ENCODE measurements at places on chromosomes 2 and 18.

GRCh38 chr2:15914596-15915385 lies 25.6 kb upstream of the MYCN start:
- no peak for DNase-seq

- DNase-seq, result no peak
These were observed 160.9 kb downstream of the FAM124B start for GRCh38 chr2:224241001-224241400.

GRCh38 chr2:54471221-54471711 lies 15.1 kb downstream of the SPTBN1 start:
- no peak for DNase-seq

DNA sequence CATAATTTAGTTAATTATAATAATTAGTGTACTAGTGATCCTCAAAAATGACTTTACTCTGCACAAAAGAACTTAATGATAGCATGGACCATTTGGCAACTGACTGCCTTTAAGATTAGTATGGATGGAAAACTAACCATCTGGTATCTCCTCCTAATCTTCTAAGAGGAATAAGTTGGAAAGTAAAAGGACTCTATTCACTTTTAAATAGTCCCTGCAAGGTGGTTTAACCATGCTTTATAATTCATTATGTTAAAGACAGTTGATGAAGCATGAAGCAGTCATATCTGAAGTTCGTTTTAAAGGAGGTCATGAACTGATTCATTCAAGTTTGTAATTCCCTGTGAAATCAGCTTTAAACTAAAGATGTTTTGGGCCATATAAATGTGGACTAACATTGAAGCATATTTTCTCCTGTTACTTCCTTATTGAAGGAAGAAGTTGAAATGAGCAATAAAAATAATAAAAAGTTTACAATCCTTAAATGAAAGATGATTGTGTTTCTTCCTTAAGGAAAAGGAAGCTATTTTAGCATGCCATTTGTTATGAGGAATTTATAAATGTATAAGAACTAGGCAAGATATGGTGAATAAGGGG lies 446.0 kb downstream of the XIRP2 start:
- no peak for DNase-seq

GRCh38 chr2:95284886-95285541 lies 10.8 kb downstream of the PROM2 start:
- DNase-seq, result no peak

DNA sequence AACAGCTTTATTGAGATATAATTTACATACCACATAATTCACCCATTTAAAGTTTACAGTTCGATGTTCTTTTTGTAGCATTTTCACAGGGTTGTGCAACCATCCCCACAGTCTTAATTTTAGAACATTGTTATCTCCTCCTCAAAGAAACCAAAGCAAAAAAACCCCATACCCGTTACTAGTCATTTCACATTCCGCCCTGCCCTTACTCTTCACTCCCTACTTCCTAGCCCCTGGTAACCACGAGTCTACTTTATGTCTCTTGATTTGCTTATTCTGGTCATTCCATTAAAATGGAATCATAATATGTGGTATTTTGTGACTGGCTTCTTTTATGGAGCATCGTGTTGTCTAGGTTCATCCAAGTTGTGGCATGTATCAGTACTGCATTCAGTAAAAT lies 137.7 kb downstream of the TANC1 start:
- DNase-seq, result no peak

DNA sequence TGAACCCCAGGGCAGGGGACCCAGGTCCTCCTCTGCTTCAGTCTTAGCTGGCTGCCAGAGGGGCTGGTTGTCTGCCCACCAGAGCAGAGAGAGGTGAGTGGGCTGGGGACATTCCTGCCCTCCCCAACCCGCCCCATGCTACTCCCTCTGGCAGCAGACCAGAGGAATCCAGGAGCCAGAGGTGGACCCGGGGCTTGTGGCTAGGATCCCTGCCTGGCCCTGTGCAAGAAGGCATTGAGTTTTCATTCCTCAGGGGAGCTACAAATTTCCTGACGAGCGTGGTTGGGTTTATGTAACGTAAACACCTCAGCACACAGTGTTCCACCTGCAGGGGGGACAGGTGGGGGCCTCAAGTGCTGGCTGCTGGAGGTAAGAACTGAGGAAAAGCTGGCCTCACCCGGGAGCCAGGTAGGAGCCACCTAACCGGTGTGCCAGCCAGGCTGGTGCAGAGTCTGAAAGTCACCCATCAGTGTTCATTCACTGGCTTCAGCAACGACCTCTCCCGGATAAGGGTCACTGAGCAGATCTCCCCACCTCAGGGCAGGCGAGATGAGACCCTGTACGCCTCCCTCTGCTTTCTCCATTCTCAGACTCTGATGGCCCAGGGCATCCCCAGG lies 246.8 kb downstream of the DYSF start:
- DNase-seq, result no peak

- no peak for DNase-seq
These were observed 53.4 kb upstream of the STK17B start for GRCh38 chr2:196224756-196225155.

GRCh38 chr18:12048827-12049175 lies 44.8 kb upstream of the ANKRD62 start:
- DNase-seq, result no peak

DNA sequence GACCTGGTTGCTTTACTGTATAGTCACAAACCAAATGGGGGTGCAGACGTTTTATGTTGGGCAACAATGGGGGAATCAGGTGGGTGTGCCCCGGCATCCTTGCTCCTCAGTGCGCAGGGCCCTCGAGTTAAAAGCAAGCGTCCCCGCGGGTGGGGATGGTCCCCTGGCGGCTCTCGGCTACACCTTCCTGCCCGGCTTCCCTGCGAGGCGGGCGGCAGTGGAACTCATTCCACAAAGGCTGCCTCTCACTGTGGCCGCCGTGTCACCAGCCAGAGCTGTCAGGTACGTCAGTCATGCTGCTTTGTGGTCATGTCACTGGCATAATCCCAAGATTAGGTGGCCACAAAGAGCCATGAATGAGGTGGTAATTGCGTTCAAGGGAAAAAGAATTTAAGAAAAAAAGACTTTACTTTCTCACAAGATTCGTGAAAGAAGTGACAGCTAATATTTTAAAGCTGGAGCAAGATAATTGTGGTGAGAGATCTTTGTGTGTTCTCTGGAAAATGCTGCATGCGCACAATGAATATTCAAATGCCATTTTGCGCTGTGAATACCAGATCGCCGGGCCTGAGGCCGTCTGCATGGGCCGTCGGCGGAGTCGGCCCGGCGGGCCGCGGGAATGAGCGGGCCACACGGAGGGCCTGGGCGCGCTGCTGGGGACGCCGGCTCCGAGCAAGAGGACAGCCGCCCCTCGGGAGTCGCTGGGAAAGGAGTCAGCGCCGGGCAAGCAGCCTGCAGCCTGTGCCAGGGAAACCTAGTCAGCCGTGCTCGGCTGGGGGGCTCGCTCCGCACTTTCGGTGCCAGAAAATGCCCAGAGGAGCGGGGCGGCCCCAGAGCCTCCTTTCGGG lies 82.3 kb upstream of the LDLRAD4 start:
- DNase-seq, result peak; percentile 29

- DNase-seq, result no peak
These were observed 9.2 kb downstream of the TMEM18 start for GRCh38 chr2:668000-668398.

DNA sequence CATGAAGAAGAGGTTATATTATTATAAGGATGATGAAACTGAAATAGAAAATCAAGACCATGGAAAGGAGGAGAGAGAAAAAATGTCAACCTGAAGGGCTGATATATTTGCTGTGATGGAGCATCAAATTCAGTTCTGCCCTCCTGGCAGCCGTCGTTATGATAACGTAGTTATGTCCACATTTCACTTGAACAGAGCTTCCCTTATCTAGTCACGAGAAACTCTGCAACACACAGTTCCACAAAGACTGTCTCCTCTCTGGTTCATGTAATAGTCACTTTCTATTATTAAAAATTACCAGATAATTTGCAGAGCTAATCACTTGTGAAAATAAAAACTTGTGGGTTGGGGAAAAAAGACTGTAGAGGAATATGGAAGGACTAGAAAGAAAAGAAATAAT lies 19.5 kb upstream of the RBMS1 start:
- DNase-seq, result no peak

GRCh38 chr18:51279367-51279984 lies 82.0 kb upstream of the MEX3C start:
- no peak for DNase-seq

DNA sequence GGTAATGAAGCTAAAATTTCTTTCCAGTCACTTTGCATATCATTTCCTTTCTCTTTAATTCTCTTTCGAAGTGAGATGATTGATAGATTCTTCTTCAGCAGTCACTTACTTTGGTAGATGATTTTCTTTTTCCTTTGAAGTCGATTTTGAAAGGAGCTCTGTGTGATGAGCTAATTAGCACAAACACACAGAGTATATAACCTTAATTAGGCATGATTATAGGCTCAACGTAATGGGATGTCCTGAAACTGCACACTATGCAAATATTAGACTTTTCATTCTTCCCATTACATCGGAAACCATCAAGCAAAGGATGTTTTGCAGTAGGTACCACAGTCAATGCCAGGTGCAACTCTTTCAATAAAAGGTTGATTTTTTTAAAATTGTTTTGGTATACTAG lies 6.4 kb upstream of the CTLA4 start:
- DNase-seq, result no peak

- DNase-seq, result peak; percentile 62
These were observed 48.4 kb downstream of the GTF3C3 start for GRCh38 chr2:196750977-196751631.

DNA sequence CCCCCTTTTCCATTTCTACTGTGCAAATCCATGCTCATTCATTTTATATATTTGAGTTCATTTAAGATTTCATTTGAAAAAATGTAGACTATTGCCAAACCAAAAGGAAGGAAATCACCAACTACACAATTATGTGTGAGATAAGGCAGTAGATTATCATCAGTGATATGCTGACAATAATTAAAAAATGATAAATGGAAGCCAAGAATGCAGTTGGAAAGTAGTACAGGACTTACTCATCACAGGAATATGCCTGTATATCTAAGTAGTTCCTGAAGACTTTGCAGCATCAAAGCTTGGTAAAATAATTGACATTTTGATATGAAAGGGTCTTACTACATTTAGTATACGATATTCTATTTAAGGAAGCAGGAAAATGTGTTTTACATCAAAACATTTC lies 166.1 kb upstream of the OTX1 start:
- DNase-seq, result no peak

DNA sequence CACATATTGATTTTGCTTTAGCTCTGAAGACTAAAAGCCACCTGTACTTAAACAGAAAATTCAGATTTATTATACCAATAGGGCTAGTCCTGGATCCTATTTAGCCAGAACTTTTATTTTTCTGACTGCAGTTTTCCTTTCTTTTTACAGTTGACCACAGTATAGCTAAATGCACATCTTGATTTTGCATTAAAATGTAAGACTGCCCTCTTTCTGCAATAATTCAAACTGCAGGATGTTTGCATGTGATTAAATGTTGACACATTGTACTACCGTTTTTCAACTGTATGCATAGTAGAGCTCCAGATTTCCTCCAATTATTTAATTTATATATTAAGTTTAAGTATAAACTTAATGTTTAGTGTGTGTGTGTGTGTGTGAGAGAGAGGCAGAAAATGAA lies 1262.9 kb downstream of the SUCLG1 start:
- DNase-seq, result no peak

GRCh38 chr2:28445448-28446258 lies 50.2 kb upstream of the PLB1 start:
- no peak for DNase-seq

GRCh38 chr2:165013944-165014619 lies 58.8 kb upstream of the SLC38A11 start:
- DNase-seq, result no peak

DNA sequence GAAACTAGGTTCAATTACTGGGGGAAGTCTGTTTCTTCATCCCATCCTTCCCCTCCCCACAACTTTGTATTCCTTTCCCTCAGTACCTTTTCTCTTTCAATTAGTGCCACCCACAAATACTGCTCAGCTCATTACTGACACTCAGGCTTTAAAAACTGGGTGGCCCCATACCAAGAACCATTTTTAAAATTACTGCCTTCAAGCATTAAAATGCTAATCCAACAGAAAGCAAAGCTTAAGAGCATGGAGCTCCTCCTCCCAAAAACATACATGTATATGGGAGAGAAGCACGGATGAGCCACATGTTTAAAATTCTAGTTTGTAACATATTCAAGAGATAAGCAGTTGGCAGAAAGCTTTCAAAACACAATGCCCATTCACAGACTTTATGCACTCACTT lies 44.0 kb downstream of the IRS1 start:
- no peak for DNase-seq

GRCh38 chr18:37987901-37988300 lies 422.3 kb upstream of the CELF4 start:
- DNase-seq, result no peak

- DNase-seq, result no peak
These were observed 99.4 kb upstream of the MSH2 start for GRCh38 chr2:47303341-47304148.

DNA sequence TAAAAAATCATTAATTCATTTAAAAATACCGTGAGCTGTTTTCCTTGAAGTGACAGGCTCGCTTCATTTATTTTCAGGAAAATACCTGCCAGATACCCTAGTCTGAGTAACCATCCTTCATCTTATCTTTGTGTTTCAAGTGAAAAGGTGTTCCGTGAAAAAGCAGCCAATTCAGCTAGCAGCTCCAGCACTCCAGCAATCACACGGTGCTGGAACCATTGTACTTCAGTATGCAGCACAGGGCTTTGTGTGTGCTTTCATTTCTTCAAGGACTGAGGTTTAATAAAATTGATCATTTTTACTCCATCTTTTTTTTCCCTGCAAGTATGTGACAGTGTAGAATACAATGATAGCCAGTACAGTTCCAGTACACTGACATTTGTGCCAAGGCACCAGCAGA lies 39.1 kb upstream of the PGAP1 start:
- DNase-seq, result no peak

GRCh38 chr2:127950264-127950663 lies 64.5 kb upstream of the AMMECR1L start:
- no peak for DNase-seq

DNA sequence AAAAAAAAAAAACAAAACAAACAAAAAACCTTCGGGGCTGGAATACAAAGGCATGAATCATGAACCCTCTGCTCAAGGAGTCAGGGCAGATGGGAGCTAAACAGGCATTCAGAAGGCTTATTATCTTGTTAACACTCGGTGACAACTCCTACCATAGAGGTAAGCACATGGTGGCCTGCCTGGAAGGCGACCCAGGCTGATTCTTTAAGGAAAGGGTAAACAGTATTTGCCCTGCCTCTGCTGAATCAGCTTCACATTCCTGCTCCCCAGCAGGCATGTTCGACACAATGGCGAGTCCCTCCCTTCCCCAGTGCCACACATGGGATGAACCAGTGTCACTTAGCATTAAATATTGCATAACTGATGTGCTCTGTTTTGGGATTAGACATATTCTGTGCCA lies 191.9 kb downstream of the ARL4C start:
- DNase-seq, result no peak

DNA sequence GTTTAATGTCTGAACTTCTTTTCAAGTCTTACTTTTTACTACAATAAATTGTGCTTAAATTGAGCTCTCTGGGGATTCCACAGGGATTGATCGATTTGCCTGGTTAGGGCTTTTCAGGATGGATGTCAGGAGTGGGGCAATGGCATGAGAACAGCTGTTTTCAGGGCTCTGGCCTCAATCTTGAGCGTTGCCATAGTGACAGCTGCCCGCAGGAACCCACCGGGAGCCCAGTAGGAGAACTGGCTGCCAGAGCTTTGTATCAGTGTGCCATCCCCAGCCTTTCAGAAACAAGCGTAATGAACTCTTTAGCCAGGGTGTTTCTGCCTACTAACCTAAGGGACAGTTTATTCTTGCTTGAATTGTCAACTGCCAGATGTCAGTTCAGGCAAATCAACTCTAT lies 93.5 kb downstream of the GALNT3 start:
- no peak for DNase-seq

All from CD4-positive, alpha-beta T cell treated with Interleukin-12 subunit alpha and Interleukin-12 subunit beta, for 1 hour (primary cell).